NCI-H1694 (cell line): ENCODE measurements at places on chromosomes 13 and 19.

- no peak for DNase-seq
Measured at GRCh38 chr13:43260999-43261398, 237.6 kb downstream of the DNAJC15 start.

DNA sequence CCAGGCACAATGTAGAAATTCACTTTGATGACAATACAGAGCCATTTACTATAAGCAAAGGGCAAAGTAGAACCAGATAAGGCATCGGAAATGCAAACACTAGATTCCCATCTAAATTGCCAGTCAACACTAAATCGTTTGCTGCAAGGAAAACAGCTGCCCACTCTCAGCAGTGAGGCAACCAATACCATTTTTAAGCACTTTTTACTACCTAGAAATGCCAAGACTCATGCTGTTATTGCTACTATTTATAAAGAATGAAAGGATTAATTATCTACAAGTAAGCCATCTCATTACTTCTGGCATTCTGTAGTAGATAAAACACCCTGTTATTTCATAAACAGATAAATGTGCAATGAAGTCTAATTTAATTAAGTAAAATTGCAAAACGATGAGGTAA lies 422.0 kb downstream of the FGF14 start:
- no peak for DNase-seq

- no peak for DNase-seq
Measured at GRCh38 chr13:95298971-95299621, 2.2 kb downstream of the ABCC4 start.

GRCh38 chr13:45411221-45411620 lies 7.0 kb downstream of the SLC25A30 start:
- no peak for DNase-seq

DNA sequence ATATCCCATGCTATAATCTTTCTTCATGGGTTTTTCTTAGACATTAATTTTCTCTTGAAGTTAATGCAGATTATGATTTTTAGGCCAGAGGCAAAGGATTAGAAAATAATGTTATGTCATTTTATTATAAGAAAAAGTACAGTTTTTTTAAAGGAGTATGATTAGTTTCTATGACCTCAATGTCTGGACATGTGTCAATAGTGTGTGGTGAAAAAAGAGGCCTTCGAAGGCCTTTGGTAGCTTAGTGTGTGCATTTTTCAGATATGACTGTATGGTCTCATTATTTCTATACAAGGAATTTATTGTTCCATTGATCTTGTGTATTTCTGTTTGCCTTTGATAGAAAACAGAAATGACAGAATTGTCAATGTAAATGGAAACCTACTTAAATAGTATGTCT lies 195.6 kb downstream of the GPC5 start:
- no peak for DNase-seq

GRCh38 chr13:105139380-105140285 lies 1395.8 kb downstream of the EFNB2 start:
- peak; percentile 71 for DNase-seq

DNA sequence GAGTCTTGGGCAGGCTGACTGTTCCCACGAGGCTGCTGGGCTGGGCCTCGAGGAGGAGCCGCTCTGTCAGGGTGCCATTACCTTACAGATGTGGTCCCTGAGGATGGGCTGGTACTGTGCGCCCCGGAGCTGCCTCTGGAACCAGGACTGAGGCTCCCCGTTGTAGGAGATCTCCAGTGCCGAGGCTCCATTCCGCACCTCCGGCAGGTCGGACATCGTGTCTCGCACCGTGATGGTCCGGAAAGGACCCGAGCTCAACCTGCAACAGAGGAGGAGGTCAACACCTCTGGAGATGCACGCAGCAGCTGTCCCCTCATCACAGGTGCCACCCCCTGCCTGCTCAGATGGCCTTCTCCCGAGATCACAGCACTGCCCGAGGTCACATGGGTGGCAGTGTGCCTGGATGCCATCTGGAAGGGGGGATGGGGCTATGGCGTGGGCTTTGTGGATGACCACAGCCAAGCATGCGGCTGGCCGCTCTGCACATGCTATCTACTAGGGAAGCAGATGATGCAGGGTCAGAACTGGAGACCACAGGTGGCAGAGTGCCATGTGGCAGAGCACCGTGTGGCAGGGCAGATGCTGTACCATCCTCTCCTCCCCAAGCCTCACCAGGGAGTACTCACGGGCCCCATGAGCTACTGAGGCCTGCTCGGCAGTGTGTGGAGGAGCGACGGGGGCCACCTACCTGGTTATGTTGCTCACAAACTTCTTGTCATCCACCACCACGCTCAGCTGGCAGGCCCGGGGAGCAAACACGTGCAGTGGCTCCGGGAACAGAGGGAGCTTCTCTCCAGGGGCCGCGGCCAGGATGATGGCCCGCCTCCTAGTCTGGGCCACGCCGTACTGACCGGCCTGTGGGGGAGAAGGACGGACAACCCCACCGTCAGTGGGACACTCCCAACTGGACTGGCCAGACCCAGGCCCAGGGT lies 18.3 kb upstream of the EIF3G start:
- DNase-seq: no peak

GRCh38 chr13:109256866-109257760 lies 529.3 kb downstream of the IRS2 start:
- no peak for DNase-seq

- DNase-seq: no peak
Measured at GRCh38 chr13:41065078-41065477, 3.8 kb downstream of the WBP4 start.

DNA sequence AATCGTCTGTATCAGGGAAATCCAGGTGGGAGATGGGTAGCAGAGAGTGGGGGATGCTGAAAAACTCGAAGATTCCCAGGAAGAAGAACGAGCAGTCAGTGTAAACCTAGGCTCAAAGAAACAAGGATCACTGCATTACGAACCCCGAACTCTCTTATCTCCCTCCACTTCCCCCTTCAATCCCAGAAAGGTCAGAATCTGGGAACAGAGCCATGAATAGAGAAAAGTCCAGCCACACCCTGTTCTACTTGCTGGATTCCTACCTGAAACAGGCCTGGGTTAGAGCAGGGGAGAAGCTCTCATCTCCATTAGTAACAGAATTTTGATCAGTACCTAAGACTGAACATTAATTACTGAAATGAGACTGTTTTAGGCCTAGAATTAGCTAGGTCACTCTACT lies 24.4 kb downstream of the EPSTI1 start:
- DNase-seq: no peak
